ENCODE measurements at places on chromosomes 4 and X.

GRCh38 chrX:48992341-48992740 lies 9.7 kb downstream of the GRIPAP1 start:
- no peak for DNase-seq

DNA sequence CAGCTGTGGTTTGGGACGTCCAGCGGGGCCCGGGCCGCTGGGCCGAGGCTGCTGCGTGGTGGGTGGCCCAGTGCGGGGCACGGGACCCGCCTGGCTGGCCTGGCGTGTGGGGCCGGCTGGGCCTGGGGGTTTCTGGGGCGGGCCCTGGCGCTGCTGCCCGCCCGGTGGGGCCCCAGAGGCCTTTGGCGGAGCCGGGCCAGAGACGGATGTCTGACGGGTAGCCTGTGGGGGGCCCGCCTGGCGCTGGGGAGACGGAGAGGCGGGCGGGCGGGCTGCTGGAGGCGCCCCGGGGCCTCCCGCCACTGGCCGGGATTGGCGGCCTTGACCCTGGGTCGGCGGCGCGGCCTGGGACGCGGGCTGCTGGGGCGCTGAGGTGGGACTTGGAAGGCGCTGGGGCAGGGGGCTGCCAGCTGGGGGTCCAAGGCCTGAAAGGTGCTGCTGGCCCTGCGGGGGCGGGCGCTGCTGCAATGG lies 8.1 kb upstream of the TIMP1 start:
- no peak for DNase-seq

- DNase-seq, result no peak
These were observed 230.3 kb downstream of the APBB2 start for GRCh38 chr4:40984051-40984450.

DNA sequence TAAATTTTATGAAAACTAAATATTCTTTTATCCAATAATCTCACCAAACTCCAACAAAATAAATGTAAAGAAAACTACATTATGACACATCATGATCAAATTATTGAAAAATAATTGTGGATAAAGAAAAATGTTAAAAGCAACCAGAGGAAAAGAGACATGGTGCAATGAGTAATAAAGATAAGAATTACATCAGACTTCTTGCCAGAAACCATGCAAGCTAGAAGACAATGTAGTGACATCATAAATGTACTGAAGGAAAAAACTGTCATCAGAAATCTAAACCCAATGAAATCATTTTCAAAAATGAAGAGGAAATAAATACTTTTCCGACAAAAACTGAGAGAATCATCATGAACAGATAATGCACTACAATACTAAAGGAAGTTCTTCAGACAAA lies 135.9 kb upstream of the EOLA2 start:
- no peak for DNase-seq

- DNase-seq, result no peak
These were observed 202.5 kb upstream of the RPL34 start for GRCh38 chr4:108417923-108418322.

- DNase-seq, result peak; percentile 78
These were observed 40.6 kb downstream of the HADH start for GRCh38 chr4:108030332-108030731.

- DNase-seq, result no peak
These were observed 34.0 kb upstream of the PACRGL start for GRCh38 chr4:20666012-20666860.

Measured in hematopoietic multipotent progenitor cell treated with erythropoietin and hydrocortisone succinate and interleukin-3 and kit ligand, for 4 days (in vitro differentiated cells).